ENCODE measurements at places on chromosomes 2 and 18.
A peak's percentile ranks its signal among the peaks of the same experiment; 100 is the strongest.

DNA sequence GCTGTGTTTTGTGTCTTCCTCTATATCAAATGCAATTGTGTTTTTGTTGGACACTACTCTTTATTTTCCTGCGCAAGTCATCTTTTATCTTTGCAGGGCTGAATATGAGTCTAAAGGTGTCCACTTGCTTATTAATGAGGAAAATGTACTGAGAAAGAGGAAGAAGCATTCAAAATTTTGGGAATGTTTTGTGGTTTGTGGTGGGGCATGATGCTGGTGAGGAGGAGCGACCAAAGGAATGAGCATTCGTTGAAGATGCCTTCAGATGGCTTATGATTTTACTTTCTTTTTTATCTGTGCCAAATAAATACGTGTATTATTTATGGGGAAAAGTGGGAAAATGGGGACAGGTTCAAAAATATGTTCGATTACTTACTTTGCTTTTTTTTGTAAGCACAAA, 63.9 kb upstream of the SMIM21 start:
- no peak for DNase-seq

GRCh38 chr2:246489-247144, 17.2 kb downstream of the SH3YL1 start:
- peak; percentile 53 for DNase-seq

- DNase-seq = no peak
Observed at GRCh38 chr2:134014196-134014960, 239.5 kb upstream of the MGAT5 start.

DNA sequence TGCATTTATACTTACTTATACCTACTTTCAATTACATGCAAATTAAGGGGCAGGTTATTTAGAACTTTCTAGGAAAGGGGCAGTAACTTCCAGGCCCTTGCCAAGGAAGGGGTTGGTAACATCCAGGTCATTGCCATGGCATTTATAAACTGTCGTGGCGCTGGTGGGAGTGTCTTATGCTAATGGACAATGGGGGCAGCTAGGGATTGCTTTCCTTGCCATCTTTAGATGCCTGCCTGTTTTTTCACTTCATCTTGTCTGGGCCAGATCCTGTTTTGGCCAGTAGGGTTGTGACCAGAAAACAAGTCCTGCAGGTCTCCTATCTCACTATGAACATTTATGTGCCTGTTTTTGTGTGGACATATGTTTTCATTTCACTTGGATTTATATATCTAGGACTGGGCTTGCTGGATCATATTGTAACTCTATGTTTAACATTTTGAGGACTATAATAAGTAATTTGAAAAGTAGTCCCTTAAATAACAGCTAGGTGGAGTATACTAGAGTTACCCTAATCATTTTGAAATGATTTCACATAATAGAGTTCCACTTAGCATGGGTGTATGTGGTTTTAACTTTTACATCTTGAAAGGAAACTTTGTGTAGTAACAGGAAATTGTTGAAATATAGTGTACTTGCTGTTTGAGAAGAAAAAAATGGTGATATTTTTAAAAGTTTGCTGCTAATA, 56.1 kb downstream of the LCLAT1 start:
- DNase-seq = peak; percentile 50

DNA sequence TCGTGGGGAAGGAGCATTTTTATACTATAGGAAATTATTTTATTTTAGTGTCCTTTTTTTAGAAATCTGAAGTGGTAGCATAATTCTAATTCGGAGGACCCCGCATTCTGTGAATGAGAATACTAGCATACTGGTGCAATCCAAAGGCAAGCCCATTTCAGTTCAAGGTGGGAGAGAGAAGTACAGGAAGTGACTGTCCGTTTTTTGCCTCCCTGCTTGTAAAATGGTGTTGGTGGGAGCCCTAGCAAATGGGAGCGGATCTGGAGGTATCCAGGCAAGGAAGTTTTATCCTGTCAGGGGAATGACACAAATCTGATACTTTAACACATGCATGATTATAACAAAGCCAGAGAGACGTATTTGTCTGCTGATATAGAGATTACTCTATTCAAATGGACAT, 141.7 kb downstream of the ESCO1 start:
- no peak for DNase-seq

GRCh38 chr2:172416447-172417058, 10.8 kb upstream of the ITGA6 start:
- DNase-seq = peak; percentile 78

GRCh38 chr2:234025466-234025865, 25.0 kb upstream of the SPP2 start:
- no peak for DNase-seq

All from suppressor macrophage (primary cell).